ENCODE measurements at places on chromosomes 3 and 15.
A peak's percentile ranks its signal among the peaks of the same experiment; 100 is the strongest.

GRCh38 chr3:72234391-72234790 lies 449.4 kb upstream of the PROK2 start:
- DNase-seq, result peak; percentile 67

GRCh38 chr3:64308931-64309330 lies 83.7 kb upstream of the PRICKLE2 start:
- DNase-seq, result no peak

GRCh38 chr15:33382491-33382890 lies 71.7 kb downstream of the RYR3 start:
- no peak for DNase-seq

DNA sequence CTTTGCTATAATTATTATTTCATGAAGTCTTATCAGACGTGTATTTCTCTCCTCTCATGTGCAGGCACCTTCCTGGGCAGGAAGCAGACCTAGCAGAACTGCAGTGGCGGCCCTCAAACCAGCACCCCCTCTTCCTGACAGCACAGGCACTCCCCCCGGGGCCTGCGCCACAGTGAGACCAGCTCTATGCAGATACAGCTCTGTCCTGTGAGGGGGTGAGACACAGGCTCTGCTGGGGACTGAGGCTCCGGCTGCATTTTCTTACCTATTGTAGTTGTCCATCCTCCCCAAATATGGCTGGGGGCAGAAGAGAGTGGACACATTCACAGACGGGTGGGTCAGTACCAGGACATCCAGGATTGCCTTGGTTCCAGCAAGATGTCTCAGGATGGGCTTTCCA lies 5.0 kb downstream of the CISH start:
- no peak for DNase-seq

DNA sequence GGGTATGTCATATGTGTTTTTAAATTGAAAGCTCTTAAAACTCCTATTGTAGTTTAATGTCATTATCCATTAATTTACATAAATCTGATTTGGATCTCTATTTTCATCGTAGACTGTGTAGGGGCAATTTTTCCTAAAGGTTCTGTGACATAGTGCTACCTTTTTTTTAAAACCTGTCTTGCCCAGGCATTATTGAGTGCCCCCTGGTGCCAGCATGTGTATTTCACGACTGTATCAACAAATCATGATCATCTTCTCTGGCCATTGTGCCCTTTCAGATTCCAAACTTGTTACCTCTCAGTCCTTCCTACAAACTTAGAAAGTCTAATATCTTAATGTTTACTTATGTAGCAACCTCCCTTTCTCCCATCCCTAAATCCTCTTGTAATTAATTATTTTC lies 97.2 kb upstream of the FLNB start:
- peak; percentile 54 for DNase-seq

- no peak for DNase-seq
These were observed 25.0 kb upstream of the TMC3 start for GRCh38 chr15:81398910-81399551.

GRCh38 chr15:99054025-99054387 lies 46.4 kb upstream of the PGPEP1L start:
- DNase-seq, result peak; percentile 36

Data from islet precursor cell (in vitro differentiated cells).